ENCODE measurements at places on chromosomes 11 and 22.

GRCh38 chr22:28443526-28443876, 236.1 kb downstream of the TTC28 start:
- DNase-seq = no peak

- DNase-seq = no peak
These were observed 20.0 kb downstream of the CALCB start for GRCh38 chr11:15093432-15093831.

GRCh38 chr11:131481303-131481702, 110.9 kb downstream of the NTM start:
- no peak for DNase-seq

- DNase-seq = no peak
These were observed 40.2 kb downstream of the EP300 start for GRCh38 chr22:41132550-41132949.

DNA sequence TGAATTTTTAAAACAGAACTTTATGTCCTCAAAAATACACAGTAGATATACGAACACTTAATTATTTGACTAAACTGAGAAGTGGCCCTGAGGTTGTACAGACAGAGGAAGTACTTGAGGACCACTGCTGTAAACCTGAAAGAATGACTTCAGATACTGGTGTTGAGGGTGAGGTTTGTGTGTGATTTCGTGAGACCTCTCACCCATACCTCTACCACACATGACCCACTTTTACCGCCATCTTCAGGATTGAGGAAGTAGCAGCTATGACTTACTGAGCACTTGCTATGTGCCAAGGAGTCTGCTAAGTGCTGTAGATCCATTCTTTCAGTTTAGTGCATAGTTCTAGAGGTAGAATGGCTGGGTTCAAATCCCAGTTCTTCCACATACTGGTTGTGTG, 21.9 kb downstream of the MMP13 start:
- no peak for DNase-seq

Measured in stimulated activated CD4-positive, alpha-beta T cell treated with anti-CD3 and anti-CD28 coated beads, Interleukin-1b, Interleukin-23, amount 100 ng/mL, for 1 hour (primary cell).